ENCODE measurements at places on chromosomes 2 and 18.

DNA sequence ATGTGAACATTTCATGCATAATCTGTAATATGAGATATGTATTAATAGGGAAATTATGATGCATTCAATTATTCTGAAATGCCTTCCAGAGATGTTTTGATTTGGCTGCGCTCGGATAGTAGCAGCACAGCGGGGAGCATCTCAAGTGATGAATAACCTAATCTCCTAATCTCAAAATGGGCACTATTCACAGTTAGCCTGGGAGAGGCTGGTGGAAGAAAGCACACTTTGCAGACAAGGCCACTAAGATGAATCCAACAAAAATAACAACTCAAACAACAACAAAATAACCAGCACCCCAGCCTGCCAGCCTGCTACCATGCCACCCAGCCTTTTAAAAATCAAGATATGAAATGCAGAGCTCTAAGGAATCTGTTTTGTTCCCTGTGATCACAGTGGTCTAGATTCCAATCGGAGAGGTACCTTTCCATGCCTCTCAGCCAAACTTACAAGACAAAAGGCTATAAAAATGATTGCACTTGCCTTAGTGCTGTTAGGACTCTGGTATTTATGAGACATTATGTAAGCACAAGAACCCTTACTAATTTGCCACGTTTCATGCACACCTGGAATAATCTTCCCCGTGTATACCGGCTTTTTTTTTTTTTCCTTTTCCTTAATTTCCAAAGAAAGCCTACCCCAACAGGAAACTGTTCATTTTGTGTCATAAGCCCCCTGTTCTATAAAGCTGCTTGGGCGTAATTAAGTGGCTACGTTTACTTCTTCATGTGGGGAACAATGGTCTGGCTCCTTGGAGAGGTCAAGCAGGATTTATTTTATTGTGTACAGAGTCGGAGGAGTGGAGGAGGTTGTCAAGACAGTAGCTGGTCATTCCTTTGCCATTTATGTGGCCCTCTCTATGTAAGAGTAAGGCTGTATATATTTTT is 526.9 kb upstream of the FANCL start:
- no peak for DNase-seq

GRCh38 chr18:70337139-70337972 is 48.5 kb downstream of the SOCS6 start:
- DNase-seq = no peak

- DNase-seq = no peak
These were observed 5.9 kb upstream of the SCYGR2 start for GRCh38 chr2:227592694-227593387.

DNA sequence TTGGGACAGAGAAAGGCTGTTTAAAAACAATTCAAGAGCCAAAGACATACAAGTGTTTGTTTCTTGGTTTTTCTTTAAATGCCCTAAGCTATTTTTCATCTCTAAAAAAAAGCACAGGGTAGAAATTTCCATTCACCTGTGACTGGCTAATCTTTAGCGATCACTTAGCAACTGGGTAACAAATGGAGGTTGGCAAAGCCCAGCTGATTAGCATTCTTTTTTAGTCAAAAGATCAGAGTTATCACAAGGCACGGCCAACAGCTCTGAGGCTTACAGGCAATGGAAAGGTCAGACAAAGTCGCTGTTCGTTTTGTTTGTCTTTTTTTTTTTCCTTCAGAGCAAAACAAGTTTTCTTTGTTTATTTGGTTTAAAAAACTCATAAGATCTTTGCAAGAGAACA is 29.0 kb upstream of the TTR start:
- DNase-seq = no peak

DNA sequence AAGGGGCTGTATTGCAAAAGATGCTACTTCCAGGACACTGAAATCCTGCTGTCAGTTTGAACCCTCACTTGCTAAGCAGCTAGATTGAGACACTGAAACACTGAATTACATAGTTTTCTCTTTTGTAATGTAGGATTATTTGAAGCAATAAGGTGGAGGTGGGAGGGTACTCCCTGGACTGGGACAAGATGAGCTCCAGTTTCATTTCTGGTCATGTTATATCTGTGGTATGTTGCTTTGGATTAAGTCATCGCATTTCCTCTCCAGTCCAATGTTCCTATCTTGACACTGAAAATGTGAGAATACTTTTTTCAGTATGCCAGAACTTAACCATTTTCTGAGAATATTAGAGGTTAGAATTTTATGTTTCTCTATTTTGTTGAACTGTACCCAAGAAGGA is 426.2 kb upstream of the MEX3C start:
- no peak for DNase-seq

DNA sequence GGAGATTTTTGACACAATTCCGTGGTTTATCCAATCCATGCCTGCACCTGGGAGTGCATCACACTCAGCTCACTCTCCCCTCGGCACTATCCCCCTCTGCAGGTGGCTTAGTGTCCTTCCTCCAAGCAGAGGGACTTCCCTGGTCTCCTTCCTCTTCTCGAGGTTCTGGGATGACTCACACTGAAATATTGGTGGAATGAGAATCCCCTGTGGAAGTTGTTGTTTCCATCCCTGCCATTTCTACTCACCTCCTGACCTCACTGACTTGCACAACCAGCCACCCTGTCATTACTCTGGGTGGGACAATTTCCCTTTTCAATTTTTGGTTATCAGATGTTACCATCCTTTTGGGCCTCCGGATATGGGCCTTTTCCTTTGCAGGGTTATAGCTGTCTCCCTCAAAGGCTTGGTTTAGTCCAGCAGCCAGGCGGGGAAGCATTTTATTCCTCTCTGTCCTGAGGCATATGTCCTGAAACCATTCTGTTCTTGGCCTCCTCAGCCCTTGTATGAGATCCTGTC is 59.9 kb downstream of the PTPRM start:
- no peak for DNase-seq

DNA sequence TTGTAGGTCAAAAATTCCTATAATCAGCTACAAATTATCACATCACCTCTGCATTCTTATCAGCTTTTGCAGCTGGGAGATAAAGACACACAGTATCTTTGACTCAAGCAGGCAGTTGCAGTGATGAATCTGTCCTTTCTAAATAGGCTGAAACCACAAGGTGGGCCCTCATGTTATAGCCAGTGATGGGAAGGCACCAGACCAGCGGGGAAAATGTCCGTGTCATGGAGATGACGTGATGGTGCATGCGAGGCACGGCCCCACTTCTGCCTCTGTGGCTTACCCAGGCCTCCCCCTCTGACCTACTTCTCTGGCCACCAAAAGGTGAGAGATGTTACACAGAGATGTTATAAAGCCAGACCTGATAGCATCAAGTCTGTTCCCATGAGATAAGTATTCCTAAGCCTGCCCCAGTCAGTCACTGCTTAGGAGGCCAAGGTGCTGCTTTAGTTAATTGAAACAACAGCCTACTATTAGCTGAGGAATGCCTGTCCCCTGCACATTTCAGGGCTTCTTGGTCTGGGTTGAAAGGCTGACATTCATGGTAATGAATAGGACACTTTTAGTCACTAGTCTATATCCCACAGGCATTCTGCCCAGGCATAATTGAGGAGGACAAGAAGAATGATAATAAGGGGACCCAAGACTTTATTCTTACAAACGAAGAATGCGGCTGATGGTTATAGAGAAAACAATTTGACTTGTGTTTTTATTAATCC is 327.9 kb downstream of the LPIN1 start:
- DNase-seq = no peak

DNA sequence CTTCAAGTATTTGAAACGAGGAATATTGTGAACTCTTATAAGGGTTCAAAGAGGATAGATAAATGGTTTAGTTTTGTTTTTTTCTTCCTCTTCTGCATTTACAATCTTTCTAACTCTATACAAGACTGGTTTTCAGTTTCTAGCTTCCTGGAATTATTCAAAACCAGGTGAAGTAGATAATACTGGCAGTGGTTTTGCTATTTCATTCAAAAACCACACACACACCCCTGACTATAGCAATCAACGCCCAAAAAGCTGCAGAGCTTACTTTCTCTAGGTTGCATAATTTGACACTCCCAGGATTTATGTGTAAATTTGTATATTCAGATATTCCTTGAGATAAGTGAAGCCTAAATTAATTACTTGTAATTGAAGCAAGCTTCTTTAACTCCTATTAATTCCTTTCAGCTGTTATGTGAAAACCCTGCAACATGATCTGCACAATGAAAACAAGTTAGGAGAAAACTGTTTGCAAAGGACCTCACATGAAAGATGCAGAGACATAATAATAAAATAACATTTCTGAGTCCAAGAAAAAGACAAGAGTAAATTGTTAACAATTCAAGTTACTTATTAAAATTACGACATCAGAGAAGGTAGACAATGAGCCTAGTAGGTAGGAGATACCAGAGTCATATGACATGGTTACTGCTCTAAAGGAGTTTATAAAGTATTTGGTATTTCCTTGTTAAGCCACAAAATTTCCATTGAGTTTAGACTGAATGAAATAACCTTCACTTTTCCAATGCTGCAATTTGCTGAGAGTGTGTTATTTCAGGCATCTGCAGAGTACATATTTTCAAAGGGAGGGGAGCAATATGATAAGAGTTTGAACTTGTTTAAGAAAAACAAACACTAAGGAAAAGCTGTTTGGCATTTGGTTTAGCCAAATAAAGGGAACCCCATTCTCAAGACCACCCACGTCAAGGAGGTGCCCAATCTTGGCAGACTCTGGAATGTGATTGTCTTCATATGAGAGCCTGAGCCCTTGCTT is 1.6 kb upstream of the NFE2L2 start:
- DNase-seq = no peak

- no peak for DNase-seq
These were observed 88.9 kb downstream of the TMEM185B start for GRCh38 chr2:120134263-120134662.

- no peak for DNase-seq
These were observed 199.6 kb downstream of the MGAT5 start for GRCh38 chr2:134453476-134453875.

DNA sequence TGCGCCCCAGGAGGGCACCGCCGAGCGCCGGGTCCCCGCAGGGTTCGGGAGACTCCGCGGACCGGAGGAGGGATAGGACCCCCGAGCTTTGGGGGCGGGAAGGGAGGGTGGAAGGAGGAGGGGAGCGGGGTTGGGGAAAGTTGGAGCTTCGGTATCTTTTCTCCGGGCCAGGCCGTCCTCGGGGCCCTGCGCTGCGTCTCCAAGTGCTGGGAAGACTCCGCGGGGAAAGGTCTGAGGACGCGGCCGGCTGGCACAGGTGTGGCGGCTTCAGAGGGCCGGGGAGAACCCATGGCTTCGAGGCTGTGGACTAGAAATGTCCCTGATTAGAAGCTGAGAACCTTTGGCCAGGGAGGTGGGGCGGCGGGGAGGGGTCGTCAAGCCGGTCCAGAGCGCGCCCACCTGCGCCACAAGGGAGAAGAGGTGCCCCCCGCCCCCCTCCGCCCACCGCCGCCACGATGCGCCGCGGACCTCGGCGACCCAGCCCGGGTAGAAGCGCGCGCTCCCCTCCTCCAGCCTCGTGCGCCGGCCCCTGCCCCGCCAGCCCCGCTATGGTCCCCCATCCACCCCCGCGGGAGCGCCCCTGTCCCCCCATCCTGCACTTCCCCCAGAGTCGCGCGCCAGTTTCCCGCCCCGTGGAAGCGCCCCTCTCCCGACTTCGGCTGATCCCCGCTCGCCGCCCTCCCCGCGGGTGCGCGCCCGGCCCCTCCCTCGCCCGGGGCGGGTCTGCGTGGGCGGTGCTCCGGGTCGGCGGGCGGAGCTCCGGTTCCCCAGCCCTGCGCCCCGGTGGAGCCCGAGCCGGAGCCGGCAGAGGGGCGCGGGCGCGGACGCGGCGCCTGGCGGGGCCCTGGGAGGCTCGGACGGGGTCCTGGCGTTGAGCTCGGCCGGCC is at the start of gene SNTG2:
TSS of gene SNTG2 (plus strand) at position 770 of the 887 bp plus-strand sequence. CDS start 148 bp downstream, outside the sequence.
- DNase-seq = peak; percentile 45

- no peak for DNase-seq
These were observed 21.6 kb upstream of the TRIB2 start for GRCh38 chr2:12694990-12695774.

GRCh38 chr2:135998879-135999278 is 13.5 kb upstream of the DARS1 start:
- no peak for DNase-seq

DNA sequence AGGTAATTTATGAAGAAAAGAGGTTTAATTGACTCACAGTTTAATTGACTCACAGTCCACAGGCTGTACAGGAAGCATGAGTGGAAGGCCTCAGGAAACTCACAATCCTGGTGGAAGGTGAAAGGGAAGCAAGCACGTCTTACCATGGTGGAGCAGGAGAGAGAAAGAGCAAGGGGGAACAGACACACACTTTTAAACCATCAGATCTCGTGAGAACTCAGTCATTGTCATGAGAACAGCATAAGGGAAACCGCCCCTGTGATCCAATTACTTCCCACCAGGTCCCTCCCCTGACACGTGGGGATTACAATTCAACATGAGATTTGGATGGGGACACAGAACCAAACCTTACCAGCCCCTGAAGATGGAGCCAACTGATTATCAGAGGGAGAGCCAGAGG is 11.2 kb upstream of the PUM2 start:
- DNase-seq = no peak

DNA sequence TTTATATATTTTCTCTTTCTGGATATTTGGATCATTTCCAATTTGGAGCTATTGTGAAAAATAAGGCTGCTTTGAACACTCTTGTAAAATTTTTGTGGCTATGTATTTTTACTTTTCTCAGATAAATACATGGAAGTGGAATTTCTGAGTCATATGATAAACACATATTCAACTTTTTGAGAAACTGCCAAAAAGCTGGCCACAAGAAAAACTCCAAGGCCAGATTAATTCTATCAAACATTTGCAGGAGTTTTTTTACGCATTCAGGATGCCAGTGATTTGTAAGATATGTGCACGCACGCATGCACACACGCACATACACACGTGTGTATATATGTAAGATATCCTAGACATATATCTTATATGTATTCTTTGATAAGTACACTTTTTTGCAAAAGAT is 477.5 kb upstream of the SPHKAP start:
- no peak for DNase-seq

DNA sequence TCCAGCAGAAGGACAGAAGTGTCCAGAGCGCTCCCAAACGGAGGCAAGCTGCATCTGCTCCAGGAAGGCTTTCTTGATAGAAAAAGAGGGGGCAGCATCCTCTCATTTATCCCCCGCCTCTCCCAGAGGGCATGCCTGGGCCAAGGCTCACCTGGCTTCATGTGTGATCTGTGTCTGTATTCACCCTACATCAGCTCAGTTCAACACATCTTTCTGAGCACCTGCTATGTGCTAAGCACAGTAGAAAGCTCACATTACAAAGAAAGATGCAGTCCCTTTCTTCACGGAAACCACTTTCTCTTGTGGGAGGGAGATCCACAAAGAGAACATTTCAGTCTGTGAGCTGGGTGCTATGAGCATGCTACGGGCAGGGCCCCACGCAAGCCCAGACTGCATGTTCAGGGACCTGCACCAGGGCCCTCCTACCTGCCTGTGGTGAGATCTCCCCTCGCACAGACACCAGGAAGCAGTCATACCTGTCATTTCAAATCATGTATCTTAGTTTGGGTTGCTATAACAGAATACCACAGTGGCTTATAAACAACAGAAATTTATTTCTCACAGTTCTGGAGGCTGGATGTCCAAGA is 90.7 kb downstream of the PDCL3 start:
- DNase-seq = no peak

All from stimulated activated CD4-positive, alpha-beta T cell treated with anti-CD3 and anti-CD28 coated beads, Interleukin-4, amount 100 ng/mL, for 48 hours (primary cell).